Iris pigment epithelial cell (primary cell): ENCODE measurements at places on chromosomes 12 and 14.

GRCh38 chr14:101628471-101628966 is 67.2 kb downstream of the DIO3 start:
- DNase-seq: peak; percentile 52

DNA sequence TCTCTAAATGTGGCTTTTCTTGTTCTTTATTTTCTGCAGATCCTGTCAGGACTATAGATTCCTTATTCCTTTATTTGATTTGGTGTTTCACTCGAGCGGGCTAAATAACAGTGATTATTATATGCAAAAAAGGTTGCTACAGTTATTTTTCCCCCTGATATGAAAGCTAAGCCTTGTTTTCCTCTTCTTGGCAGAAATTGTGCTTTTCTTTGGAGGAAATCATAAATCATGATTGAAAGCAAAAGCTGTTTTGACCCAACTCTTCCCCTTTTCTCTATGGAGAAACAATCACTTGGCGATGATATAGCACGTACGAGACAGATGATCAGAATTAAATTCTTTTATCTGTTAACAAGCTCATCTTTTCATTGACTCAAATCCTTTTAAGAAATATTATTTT is 31.4 kb downstream of the PPFIBP1 start:
- DNase-seq: no peak

DNA sequence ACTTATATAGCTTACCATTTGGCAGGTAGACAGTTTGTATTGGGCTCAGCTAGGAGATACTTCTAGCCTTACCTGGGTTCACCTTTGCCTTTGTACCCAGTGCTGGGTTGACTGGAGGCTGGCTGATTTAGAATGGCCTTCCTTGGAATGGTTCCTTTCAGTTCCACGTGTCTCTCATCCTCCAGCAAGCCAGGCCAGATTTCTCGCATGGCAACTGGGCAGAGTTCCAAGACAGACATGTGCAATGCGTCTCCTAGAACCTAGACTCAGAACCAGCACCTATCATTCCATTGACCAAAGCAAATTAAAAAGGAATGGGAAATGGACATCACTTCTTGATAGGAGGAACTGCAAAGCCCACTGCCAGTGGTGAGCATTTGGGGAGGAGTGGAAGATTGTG is 79.1 kb upstream of the BDKRB2 start:
- DNase-seq: peak; percentile 66

- DNase-seq: peak; percentile 73
These were observed 6.2 kb upstream of the TCP11L2 start for GRCh38 chr12:106296179-106296877.

- DNase-seq: no peak
These were observed 26.4 kb downstream of the SLC8A3 start for GRCh38 chr14:70162358-70162757.

DNA sequence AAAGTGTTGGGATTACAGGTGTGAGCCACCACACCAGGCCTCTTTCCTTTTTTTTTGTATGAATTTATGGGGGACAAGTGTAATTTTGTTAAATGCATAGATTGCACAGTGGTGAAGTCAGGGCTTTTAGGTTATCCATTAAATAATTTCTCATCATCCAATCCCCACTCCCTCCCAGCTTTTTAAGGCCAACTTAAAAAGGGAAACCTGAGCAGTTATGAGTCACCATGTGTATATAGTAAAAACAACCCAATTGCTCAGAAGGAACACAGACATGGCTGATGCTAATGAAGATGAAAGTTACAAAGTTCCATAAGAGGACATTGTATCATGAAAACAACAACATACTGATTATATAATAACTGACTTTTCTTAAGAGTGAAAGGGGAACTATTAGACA is 25.6 kb upstream of the ARID2 start:
- peak; percentile 61 for DNase-seq

DNA sequence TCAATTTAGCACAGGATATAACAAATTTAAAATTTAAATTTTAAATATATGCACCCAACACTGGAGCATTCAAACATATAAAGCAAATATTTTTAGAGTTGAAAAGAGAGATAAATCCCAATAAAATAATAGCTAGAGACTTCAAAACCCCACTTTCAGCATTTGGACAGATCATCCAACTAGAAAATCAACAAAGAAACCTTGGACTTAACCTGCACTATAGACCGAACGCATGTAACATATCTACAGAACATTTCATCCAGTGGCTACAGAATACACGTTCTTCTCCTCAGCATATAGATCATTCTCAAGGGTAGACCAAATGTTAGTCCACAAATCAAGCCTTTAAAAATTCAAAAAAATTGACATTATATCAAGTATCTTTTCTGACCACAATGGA is 64.0 kb downstream of the SPTSSA start:
- DNase-seq: no peak

DNA sequence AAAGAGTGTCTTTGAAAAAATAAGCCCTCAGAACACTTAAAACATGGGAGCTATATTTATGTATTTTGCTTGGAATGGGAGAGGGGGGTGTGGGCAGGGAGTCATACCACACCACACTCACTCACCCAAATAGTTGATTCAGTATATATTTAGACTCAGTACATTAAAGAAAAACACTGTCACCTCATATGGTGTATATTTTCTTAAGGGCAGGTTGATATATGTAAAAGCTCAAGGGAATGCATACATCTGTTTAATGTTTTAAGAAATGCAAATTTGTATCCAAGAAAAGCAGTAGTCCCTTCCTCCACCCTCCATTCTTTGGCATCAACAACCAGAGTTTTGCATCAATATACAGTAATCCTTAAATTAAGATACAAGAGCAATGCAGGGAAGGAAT is 1.4 kb downstream of the NFYB start:
- no peak for DNase-seq

- DNase-seq: peak; percentile 31
These were observed 1120.8 kb upstream of the TMEM132C start for GRCh38 chr12:127145929-127146789.

GRCh38 chr12:79993106-79993862 is 58.4 kb upstream of the PPP1R12A start:
- DNase-seq: no peak

GRCh38 chr12:9636851-9637206 is 29.1 kb upstream of the KLRB1 start:
- DNase-seq: no peak

DNA sequence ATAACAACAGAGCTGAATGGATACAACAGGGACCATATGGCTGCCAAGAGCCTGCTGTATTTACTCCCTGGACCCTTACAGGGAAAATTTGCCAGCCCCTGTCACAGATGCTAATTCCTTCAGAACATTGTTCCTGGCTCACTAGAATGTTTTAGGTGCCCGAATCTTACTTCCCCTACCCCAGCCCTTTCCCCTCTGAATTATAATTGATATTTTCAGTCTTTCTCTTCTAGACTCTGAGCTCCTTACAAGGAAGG is 235.3 kb downstream of the KSR2 start:
- DNase-seq: no peak

- no peak for DNase-seq
These were observed 57.5 kb downstream of the SYNE3 start for GRCh38 chr14:95458906-95459305.

DNA sequence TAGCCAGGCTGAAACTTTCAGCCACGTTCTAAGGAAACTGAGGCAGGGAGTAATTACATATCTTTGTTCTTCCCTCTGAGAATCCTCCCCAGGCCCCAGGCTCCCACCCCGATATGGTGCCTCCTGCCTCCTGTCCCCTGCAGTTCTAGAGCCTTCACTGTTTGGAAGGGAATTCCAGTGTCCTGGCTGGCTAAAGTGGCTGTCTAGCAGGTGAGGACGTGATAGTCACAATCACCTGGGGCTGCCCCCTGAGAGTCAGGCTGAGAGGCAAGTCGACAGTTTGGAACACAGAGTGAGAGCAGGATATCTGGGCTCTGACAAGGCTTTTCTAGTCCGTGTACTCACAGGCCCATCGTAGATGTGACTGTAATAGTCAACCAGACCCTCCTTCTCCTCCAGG is 6.3 kb upstream of the RPAP3 start:
- DNase-seq: no peak

- no peak for DNase-seq
These were observed 25.7 kb upstream of the TC2N start for GRCh38 chr14:91893007-91893406.

DNA sequence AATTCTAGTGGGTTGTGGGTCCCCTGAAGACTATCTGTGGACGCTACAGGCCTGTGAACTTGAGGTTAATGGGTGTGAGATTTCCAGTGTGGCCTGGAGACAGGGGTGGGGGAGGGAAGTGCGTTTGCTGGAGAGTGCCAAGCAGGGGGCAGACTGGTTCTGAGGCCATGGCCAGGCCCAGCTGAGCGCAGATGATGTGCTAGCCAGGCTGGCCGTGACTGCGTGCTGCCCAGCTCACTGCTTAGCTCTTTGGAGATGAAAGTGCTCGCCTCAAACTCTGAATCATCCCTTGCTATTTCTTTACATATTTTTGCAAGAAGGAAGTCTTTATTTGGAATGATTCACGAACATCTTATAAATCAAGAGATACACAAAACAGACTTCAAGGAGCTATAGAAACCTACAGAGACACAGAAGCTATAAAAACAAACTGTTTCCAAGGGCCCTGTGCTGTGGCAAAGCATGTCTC is 75.2 kb upstream of the PLEKHG3 start:
- peak; percentile 90 for DNase-seq

GRCh38 chr12:46839232-46839631 is 13.4 kb upstream of the SLC38A4 start:
- no peak for DNase-seq

- DNase-seq: no peak
These were observed 1.2 kb downstream of the LMO3 start for GRCh38 chr12:16604596-16605252.

- peak; percentile 81 for DNase-seq
These were observed 69.4 kb downstream of the IRF2BPL start for GRCh38 chr14:76958980-76959710.

GRCh38 chr14:57388067-57388466 is 2.3 kb upstream of the NAA30 start:
- DNase-seq: no peak

DNA sequence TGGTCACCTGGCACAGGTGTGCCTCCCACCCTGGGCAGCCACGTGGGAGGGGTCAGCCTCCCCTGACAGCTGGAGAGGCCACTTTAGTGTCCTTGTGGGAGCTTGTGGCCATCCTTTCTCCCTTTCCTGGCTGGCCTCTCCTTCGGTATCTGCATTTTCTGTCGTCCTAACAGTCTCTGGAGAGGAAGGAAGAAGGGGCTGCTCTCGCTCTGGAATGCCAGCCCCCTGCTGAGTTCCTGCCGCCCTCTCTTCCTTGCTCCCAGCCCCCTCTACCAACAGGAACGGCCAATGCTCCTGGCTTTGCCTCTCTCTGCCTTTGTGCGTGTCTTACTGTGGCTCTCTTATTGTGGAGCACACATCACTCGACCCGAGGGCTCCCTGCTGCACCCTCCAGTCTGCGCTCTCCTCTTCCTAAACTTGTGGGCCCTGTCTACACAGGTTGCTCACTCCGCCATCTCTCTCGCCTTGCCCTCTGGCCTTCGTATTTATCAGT is 70.8 kb downstream of the FBXL14 start:
- no peak for DNase-seq
